ENCODE measurements at places on chromosomes 13 and 19. TPM values are rescaled to one million over a fixed set of nuclear protein-coding genes. Genes with fewer than 3 reads are reported as not detected.

KLK8 gene
- total RNA-seq: not detected

CCDC70 gene
- total RNA-seq: not detected

ZNF470 gene
- total RNA-seq: 3.5 TPM

CARS2 gene
- total RNA-seq: 74.1 TPM

TYROBP gene
- total RNA-seq: not detected

PCSK4 gene
- 0.13 TPM for total RNA-seq

TSSK6 gene
- total RNA-seq: 0.25 TPM

LRRC25 gene
- total RNA-seq: not detected

GARIN5B gene
- not detected for total RNA-seq

GPR12 gene
- not detected for total RNA-seq

OXGR1 gene
- not detected for total RNA-seq

RNF113B gene
- not detected for total RNA-seq

CYP4F3 gene
- not detected for total RNA-seq

- peak; percentile 81 for DNase-seq
- no peaks in the 10 kb centered on the region for H3K27me3 ChIP-seq
- H3K27ac ChIP-seq: peak overlapping the region; percentile 40
These were observed 3.6 kb upstream of the GNG8 start for GRCh38 chr19:46639358-46640182.

- H3K27me3 ChIP-seq: no peaks in the 10 kb centered on the region
- no peak overlapping the region for H3K27ac ChIP-seq
- no peaks in the 10 kb centered on the region for H3K4me1 ChIP-seq
- DNase-seq: no peak
- peaks cover 22% of the 10 kb centered on the region for H3K36me3 ChIP-seq
- no peak overlapping the region for H3K4me3 ChIP-seq
These were observed 18.6 kb upstream of the C13orf46 start for GRCh38 chr13:113992276-113993005.

DNA sequence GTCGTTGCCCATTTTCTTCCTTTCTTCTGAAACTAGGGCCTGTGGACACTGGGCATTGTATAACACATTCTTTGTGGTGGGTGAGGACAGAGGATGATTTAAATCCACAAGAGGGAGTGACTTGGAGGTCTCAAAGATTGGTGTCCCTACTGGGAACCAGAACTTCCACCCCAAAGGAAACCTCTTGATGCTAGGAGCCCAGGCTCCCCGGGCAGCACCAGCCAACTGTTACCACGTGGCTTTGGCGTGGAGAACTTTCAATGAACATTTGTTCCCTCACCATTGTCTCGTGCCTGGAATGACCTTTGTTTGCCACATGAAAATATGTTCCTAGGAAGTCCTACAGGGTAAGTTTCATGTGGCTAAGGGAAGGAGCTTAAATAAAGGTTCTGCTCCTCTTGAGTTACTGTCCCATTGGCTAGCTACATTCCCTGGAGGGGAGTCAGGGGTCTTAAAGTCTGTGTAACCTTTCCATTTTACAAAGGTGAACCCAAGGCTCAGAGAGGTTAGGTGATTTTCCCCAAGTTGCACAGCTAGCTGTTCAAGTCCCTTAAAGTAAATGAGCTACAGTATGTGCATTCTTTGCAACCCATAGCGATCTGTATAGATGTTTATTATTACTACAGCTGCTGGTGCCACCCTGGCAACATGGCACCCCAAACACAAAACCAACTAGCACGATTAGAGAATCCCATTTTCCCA, 5.0 kb upstream of the CDX2 start:
- no peaks in the 10 kb centered on the region for H3K36me3 ChIP-seq
- H3K27me3 ChIP-seq: peaks cover 89% of the 10 kb centered on the region
- H3K27ac ChIP-seq: no peak overlapping the region
- H3K4me1 ChIP-seq: no peaks in the 10 kb centered on the region

- no peaks in the 10 kb centered on the region for H3K36me3 ChIP-seq
- H3K27me3 ChIP-seq: no peaks in the 10 kb centered on the region
- no peak overlapping the region for H3K27ac ChIP-seq
- H3K4me3 ChIP-seq: peak overlapping the region; percentile 66
- peak; percentile 87 for DNase-seq
These were observed 2.8 kb upstream of the LENG1 start for GRCh38 chr19:54162241-54162805.

- H3K4me3 ChIP-seq: no peak overlapping the region
- no peaks in the 10 kb centered on the region for H3K27me3 ChIP-seq
- no peak for DNase-seq
- no peaks in the 10 kb centered on the region for H3K36me3 ChIP-seq
- H3K27ac ChIP-seq: no peak overlapping the region
- H3K4me1 ChIP-seq: peaks cover 16% of the 10 kb centered on the region
These were observed 2.8 kb downstream of the AP3D1 start for GRCh38 chr19:2148482-2149135.

DNA sequence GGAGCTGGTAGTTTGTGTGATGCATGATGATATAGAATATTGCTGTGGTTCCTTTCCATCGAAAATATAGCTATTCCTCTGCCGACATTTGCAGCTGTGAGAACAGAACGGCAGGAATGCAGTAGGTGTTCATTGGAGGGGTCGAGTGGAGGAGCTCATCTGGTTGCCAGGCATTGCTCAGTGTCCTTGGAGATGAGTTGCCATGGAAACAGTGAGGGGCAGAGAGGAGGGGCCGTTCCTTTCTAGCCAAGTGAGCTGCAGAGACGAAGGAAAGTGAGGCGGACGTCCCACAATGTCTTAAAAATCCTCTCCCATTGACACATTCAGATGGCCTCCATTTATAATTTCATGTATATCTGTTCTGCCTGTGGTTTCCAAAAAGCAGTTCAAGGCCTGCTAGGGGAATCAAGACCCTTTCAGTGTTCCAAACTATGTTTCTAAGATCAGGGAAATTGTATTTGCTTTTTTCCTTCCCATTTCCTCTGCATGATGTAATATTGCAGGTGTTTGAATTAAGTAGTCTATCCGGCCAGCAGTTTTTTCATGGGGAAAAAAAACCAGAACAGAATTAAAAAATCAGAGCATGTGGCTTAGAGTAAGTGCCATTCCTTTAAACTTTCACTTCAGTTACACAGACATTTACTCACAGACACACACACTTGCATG, 41.2 kb upstream of the ZNF835 start:
- DNase-seq: no peak
- H3K36me3 ChIP-seq: no peaks in the 10 kb centered on the region
- no peak overlapping the region for H3K27ac ChIP-seq
- no peak overlapping the region for H3K4me3 ChIP-seq
- H3K27me3 ChIP-seq: no peaks in the 10 kb centered on the region
- H3K4me1 ChIP-seq: no peaks in the 10 kb centered on the region

DNA sequence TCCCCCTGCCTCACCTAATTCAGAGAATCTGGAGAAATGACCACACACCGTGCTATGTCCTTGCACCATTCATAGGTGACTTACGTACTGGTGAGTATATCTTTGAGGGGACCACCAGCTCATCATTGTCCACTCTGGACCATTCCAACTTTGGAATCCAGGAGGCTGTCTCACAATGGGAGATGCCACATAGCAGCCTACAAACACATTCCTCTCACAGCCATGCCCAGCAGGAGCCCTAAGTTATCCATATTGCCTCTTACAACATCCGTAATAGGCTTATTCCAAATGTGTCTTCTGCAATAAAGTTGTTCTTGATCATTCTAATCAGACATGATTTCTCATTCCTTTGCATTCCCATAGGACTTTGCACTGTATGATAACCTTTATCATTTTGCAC, 436.7 kb downstream of the EFNB2 start:
- H3K27ac ChIP-seq: no peak overlapping the region
- H3K4me1 ChIP-seq: peaks cover 2% of the 10 kb centered on the region
- no peak for DNase-seq

DNA sequence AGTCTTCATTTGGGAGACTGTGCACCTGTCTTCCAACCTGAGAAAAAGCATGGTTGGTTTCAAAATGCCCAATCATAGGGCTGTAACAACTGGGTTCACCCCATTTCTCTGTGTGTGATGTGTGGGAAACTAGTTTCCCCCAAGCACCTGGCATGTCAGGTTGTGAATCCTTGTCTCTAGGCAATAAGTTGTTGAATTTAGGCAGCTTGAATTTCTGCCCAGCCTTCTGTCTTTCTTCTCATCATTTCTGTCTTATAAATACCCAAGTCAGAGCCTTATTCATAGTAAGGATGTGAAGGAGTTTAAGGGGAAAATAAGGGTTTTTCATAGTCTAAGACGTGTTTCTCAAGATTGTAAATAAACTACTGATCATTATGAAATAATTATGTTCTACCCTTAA, 170.7 kb upstream of the RNF113B start:
- no peak for DNase-seq
- H3K4me1 ChIP-seq: no peaks in the 10 kb centered on the region
- no peak overlapping the region for H3K4me3 ChIP-seq
- H3K36me3 ChIP-seq: no peaks in the 10 kb centered on the region
- no peak overlapping the region for H3K27ac ChIP-seq

GRCh38 chr19:8462571-8462970, 17.8 kb downstream of the HNRNPM start:
- H3K36me3 ChIP-seq: peaks cover 29% of the 10 kb centered on the region
- DNase-seq: no peak
- no peaks in the 10 kb centered on the region for H3K27me3 ChIP-seq

DNA sequence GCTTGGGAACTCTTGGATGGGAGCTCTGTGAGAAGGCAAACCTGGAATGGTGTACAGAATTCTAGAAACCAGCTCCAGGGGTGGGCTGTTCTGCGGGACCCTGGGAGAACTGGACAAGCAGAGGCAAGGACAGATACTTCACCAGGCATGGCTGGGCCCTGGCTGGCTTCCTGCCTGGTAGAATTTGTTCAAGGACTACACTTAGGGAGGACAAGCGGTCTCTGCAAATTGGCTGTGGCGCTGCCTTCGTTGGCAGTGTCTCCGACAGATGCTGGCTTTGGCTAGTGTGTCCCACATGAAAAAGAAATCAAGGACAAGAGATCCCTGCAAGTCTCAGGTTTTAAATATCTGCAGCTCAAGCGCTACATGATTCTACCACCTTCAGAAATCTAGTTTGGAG, 12.4 kb downstream of the CEBPG start:
- DNase-seq: no peak
- peaks cover 6% of the 10 kb centered on the region for H3K4me1 ChIP-seq

GRCh38 chr13:30352121-30352520, 44.8 kb upstream of the KATNAL1 start:
- no peaks in the 10 kb centered on the region for H3K27me3 ChIP-seq
- H3K27ac ChIP-seq: no peak overlapping the region
- DNase-seq: no peak
- no peaks in the 10 kb centered on the region for H3K4me1 ChIP-seq
- no peak overlapping the region for H3K4me3 ChIP-seq

GRCh38 chr19:53826876-53827275, 2.8 kb upstream of the NLRP12 start:
- H3K27ac ChIP-seq: no peak overlapping the region
- H3K4me3 ChIP-seq: no peak overlapping the region
- no peaks in the 10 kb centered on the region for H3K27me3 ChIP-seq
- no peaks in the 10 kb centered on the region for H3K36me3 ChIP-seq
- DNase-seq: peak; percentile 61

DNA sequence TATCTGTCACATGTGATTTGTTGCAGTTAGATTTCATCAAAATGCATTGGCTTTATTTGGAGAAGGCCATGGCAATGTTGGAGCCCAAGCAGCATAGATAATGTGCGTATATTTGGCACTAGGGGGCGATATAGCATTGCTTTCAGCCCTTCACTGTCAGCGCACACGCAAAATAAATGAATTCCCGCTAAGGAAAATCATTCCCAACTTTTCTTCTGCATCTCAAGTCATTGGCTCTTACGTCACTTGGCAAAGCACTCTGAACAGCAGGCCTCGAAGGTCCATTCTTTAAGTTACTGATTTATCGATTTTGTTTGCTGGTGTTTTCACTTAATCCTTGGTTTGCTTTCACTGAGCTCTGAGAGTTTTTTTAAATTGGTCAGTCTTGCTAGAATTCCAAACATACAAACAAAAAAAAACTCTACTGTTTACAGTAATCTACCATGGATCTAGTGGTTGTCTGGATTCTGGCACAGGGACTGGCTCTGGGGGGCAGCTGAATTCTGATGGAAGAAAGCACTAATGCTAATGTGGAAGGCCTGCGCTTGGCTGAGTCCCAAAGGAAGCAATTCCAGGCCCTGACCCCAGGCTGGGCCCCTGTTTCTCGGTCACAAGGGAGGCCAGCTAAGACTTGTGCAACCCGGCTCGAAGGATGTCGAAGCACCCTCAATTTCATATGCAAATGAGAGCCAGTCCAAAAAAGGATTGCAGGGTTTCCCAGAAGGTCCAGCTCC, 97.7 kb upstream of the IPO5 start:
- peaks cover 15% of the 10 kb centered on the region for H3K4me1 ChIP-seq
- no peak overlapping the region for H3K27ac ChIP-seq
- H3K36me3 ChIP-seq: no peaks in the 10 kb centered on the region
- H3K27me3 ChIP-seq: no peaks in the 10 kb centered on the region
- DNase-seq: peak; percentile 88

DNA sequence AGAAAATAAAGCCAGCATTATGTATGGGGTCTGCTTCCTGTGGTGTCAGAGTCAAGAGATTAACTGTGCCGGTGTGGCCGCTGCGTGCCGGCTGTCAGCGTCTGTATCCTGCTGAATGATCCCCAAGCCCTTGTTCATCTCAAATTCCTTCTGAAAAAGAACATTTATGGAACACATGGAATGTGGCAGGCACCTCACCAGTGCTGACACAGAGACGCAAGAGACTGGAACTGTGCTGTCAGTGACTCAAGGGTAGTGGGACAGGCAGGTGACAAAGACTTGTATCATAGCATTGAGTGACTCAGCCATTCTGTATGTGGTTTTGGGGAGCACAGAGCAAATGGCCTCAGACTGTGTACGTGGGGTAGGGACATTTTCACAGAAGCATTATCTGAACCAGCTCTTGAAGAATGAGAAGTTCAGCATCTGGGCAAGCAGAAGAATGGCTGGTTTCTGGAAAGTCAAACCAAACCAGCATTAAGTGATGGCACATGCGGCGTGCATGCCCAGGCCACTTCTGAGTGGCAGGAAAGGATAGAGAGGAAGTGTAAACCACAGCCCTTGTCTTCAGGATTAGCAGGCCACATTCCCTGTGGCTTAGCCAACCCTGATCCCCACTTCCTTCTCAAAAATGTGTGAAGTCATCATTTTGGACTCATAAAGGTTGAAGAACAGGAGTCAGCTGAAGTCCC, 54.0 kb upstream of the IRS2 start:
- H3K36me3 ChIP-seq: no peaks in the 10 kb centered on the region
- H3K4me1 ChIP-seq: peaks cover 29% of the 10 kb centered on the region
- peak overlapping the region; percentile 28 for H3K4me3 ChIP-seq
- DNase-seq: peak; percentile 74
- peak overlapping the region; percentile 58 for H3K27ac ChIP-seq

GRCh38 chr19:48396016-48396823, 2.8 kb downstream of the GRIN2D start:
- no peak for DNase-seq
- H3K36me3 ChIP-seq: no peaks in the 10 kb centered on the region
- peaks cover 11% of the 10 kb centered on the region for H3K4me1 ChIP-seq
- no peak overlapping the region for H3K4me3 ChIP-seq
